ENCODE measurements at places on chromosomes 2 and 18.

GRCh38 chr18:21267400-21267799 lies 25.4 kb downstream of the GREB1L start:
- no peak for DNase-seq

GRCh38 chr18:39596221-39596620 lies 2030.6 kb upstream of the CELF4 start:
- no peak for DNase-seq

DNA sequence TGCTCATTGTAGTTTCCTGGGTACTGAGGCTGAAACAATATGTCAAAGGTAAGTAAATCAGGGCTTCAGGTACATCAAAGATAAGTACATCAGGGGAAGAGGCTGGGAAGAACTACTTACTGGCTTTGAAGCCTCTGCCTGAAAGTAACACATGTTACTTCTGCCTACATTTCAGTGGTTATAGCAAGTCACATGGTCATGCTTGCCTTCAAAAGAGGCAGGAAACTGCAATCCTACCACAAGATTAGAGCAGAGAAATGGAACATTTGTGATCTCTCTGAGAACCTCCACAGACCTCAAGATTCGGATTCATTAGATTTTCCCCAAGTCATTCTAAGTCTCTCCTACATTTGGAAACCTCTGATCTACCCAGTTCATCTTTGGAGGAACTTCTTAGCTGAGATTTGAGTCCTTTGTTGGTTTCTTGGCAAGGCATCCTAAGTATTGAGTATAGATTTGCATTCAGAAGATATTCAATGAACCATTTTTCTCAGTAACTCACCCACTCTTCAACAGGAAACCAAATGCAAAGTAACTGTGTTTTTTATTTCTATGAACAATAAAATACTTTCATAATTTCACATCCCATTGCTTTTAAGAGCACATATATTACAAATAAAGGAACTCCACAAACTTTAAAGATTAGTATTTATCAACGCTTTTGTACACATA lies 48.5 kb upstream of the CCDC195 start:
- DNase-seq: no peak

- DNase-seq: no peak
Measured at GRCh38 chr2:23146011-23146410, 239.0 kb upstream of the KLHL29 start.

GRCh38 chr2:147273106-147273505 lies 571.7 kb upstream of the ACVR2A start:
- no peak for DNase-seq

DNA sequence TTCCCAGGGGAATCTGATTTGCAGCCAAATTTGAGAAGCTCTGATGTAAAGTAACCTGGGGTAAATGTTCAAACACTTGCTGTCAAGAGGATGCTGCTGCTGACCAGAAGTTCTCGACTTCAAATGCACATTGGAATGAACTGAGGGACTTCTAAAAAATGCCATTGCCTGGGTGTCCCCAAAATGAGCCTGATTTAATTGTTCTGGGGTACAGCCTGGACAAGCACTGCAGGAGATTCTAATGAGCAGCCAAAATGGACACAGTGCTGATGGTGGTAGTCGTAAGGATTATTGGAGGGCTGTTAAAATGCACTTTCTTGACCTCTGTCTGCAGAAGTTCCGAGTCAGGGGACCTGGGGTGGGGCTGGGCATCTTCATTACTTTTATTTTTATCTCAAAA lies 49.5 kb downstream of the LIPG start:
- no peak for DNase-seq

Measured in KBM-7 (cell line).